ENCODE measurements at places on chromosomes 5 and 9. TPM values are rescaled to one million over a fixed set of nuclear protein-coding genes. Genes with fewer than 3 reads are reported as not detected.

PCDHB16 gene
- total RNA-seq: 5.1 TPM

GRCh38 chr9:129851821-129852220 lies 16.6 kb downstream of the USP20 start:
- DNase-seq: no peak

DNA sequence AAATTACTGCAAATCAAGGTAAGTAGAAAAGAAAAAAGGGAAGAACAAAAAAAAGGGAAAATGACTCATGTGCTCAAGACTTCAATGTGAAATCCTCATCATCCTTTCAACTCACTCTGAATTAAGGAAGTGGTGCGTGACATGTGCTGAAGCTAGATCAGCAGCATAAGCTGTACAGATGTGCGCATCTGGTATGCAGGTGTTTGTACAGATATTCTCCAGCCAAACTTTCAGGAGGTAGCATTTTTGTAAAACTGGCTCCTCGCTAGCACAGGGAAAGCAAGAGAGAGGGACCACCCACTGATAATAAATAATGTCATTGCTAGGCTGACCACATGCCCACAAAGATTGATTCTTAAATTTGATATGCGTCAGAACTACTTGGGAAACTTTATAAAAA lies 253.9 kb upstream of the RGMB start:
- no peak for DNase-seq

DNA sequence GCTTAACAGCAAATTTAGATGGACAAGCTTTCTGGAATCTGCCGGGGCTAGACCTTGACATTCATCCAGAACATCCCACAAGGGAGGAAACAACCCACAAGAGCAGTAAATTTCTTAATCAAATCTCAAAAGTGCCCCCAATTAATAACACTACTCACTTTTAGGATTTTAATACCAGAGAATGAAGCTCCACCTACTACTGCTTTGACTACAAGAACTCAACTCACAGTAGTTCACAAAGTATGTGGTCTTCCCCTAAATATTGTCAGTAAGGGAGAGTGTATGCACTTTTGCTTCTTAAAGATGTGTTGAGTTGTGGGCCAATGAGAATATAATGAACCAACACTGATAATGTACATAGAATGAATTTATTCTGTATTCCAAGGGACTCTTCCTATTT lies 94.7 kb downstream of the EBF1 start:
- DNase-seq: no peak

- DNase-seq: peak; percentile 66
These were observed 22.0 kb downstream of the ENHO start for GRCh38 chr9:34500623-34501267.

GRCh38 chr9:98854266-98854665 lies 46.8 kb downstream of the GALNT12 start:
- DNase-seq: no peak

CATSPER3 gene
- 1.4 TPM for total RNA-seq

DNA sequence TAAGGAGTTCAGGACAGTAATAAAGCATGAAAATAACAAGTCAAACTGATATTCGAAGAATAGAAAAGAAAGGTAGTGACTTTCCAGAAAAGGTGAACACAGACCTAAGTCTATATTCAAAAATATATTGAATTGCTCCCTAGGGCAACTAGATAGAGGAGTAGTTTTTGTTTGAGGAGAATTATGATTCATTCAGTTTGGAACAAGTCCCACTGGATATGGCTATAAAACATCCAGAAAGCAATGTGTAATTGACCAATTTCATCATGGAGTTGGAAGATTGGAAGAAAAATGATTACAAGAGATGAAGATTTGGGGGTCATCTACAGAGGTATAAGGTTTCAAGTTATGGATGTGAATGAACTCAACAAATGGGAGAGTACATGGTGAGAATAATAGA lies 117.5 kb upstream of the ZNF462 start:
- DNase-seq: no peak

DNA sequence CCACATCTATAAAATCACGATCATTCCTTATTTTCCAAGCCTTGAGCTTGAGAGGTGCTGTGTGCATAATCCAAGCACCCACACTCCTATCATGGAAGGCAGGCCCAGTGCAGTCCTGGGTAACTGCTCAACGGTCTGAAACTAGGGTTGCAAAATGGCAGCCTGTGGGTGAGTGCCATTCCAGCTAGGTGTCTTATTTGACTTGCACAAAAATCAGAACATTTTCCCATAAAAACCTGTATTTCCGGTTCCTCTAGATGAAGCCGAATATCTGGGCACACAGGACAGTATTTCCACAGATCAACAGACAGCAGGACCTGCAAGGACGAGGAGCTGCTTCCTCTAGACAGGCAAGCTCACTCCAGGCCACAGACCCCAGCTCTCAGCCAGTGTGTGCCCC lies 588.8 kb downstream of the BNC2 start:
- DNase-seq: no peak

Measured in kidney (tissue), 22 donors.